NCI-H345 (cell line): ENCODE measurements at places on chromosomes 6 and 20.

GRCh38 chr6:39223061-39223460 lies 6.2 kb downstream of the KCNK5 start:
- DNase-seq = no peak

DNA sequence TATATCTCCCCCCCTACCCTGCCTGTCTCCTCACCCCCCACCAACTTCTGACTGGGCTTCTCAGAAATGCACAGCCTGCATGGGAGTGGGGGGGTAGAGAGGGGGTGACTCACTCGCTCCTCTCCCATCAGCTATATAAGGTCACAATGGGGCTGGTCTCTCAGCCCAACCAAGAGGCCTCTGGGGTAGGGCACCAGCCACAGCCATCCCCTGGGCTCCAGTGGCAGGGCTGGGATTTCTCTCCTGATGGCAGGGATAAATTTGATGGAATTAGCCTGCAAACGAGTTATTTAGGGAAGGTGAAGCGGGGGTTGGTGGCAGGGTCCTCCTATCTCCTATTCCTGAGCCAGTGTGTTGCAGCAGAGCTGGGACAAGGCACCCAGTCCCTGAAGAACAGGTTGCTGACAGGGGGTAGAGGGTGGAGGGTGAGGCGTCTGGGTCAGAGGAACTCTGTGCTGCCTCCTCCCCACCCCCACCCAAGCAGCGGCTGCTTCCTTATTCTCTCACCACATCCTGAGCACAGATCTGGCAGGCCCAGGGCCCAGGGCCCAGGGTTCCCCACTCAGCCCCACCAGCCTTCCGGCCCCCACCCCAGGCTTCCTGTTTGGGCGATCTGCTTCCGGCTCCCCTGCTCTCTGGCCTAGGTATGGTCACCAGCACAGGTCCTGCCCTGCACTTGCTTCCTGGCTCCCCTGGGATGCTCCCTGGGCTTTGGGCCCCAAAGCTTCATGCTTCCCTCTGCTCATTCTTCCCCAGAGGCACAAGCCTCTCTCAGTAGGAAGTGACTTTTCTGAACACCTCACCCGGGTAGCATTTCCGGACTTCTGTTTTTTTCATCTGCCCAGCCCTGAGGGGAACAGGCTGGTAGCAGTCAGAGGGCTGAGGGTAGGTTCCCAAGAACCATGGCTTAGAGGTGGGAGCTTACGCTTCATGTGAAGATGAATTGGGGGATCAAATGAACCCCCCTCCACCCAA lies 4.0 kb downstream of the PPP1R18 start:
- no peak for DNase-seq

- peak; percentile 40 for DNase-seq
Measured at GRCh38 chr6:136921381-136921935, 643 bp upstream of the SLC35D3 start.

DNA sequence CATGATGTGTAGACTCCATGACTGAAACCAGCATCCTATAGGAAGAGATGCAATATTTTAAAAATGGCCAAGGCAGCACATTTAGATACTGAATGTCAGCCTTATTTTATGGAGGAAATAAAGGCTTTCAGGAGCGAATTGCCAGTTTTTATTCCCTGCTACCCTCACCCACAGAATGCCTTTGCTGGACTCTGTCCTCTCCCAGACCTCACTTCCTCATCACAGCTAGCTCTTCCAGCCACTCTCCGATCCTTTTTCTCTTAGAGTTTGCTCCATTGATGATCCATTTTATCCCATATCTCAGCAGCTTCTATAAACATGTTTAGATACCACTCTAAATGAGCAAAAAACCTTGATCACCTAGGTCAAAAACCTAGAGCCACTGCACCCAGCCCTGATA lies 137.7 kb downstream of the LRRC1 start:
- DNase-seq = no peak

DNA sequence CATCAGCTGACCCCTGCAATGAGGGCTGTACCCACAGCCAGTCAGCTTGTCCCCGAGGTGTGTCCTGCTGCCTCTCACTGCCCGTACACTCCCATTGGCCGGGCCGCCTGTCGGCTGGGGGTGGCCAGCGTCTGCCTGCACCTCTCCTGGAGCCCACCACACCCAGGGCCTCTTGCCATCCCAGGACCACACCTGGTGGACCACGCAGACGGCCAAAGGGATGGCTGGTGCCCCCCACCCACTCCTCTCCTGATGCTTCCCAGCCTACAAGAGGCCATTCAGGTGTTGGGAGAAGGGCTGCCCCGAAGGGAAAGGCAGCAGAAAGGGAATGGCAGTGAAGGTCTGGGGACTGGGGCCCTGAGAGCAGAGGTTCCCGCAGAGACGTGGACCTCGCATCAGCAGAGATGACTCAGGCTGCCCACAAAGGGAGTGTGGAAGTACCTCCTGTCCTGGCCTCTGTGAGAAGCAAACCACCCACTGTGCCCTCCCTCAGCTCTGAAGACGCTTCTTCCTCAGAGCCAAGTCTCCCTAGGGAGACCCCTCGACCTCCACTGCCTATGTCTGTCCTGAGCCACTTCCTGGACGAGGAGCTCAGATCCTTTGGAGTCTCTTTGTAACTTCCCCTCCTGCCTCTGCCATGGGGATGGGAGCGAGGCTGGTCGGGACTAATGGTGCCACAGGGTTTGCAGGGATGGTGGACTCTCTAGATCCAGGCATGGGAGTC lies 60.9 kb downstream of the PYGB start:
- DNase-seq = no peak

GRCh38 chr6:44110005-44110676 lies 17.1 kb downstream of the MRPL14 start:
- no peak for DNase-seq

- no peak for DNase-seq
Measured at GRCh38 chr6:1993042-1993441, 252.4 kb downstream of the GMDS start.

GRCh38 chr20:32585011-32585585 lies at the start of gene NOL4L:
TSS of gene NOL4L (minus strand) at chr20:32585333. CDS start at chr20:32584890, 443 bp downstream.
- peak; percentile 69 for DNase-seq

GRCh38 chr6:90118581-90118980 lies 178.1 kb downstream of the BACH2 start:
- DNase-seq = no peak
